Thyroid gland (tissue), 4 donors: ENCODE measurements at places on chromosomes 2 and 18.

GRCh38 chr18:7764405-7764804, 197.3 kb downstream of the PTPRM start:
- DNase-seq, result peak; percentile 75
- H3K36me3 ChIP-seq, result no peaks in the 10 kb centered on the region
- H3K4me1 ChIP-seq, result peaks cover 59% of the 10 kb centered on the region
- H3K4me3 ChIP-seq, result no peak overlapping the region
- H3K27ac ChIP-seq, result peak overlapping the region; percentile 92

- H3K36me3 ChIP-seq, result no peaks in the 10 kb centered on the region
- H3K4me3 ChIP-seq, result no peak overlapping the region
These were observed 84.4 kb downstream of the DYM start for GRCh38 chr18:49376046-49376445.

DNA sequence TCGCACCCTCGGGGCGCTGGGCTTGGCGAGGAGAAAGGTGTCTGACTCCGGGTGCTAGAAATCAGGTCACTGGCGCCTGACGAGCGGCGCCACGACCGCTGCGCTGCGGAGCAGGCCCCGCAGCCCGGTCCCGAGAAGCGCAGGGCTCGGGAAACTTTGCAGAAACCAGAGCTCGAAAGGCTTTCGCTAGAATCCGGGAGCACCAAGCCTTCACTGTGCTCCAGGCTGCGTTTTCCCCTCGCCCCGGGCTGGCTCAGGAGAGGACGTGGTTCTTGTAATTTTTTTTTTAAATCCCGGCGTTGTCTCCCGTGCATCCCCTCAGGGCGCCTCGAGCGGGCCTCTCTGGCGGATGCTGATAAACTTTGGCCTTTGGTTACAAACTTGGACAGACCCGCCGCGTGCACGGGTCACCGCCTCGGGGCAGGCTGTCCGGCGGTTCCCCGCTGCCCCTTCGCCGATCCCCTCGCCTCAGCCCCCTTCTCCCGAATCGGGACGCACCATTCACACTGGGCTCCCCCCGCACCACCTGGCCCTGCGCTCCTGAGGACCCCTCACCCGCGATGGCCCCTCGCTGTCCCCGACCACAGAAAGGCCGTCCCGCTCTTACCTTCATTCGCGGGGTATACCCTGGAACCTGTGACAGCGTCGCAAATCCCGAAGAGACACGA, 419 bp downstream of the EPHA4 start:
- H3K4me3 ChIP-seq, result peak overlapping the region; percentile 64
- no peaks in the 10 kb centered on the region for H3K36me3 ChIP-seq
- DNase-seq, result peak; percentile 42
- peaks cover 17% of the 10 kb centered on the region for H3K4me1 ChIP-seq
- H3K27me3 ChIP-seq, result no peaks in the 10 kb centered on the region
- H3K27ac ChIP-seq, result peak overlapping the region; percentile 73

GRCh38 chr2:175536059-175536458, 354.5 kb upstream of the ATP5MC3 start:
- H3K4me1 ChIP-seq, result no peaks in the 10 kb centered on the region
- no peak overlapping the region for H3K27ac ChIP-seq
- DNase-seq, result no peak
- no peak overlapping the region for H3K4me3 ChIP-seq
- no peaks in the 10 kb centered on the region for H3K27me3 ChIP-seq
